Hypothalamus (tissue), 51 donors: ENCODE measurements at places on chromosomes 6 and 20.

DNA sequence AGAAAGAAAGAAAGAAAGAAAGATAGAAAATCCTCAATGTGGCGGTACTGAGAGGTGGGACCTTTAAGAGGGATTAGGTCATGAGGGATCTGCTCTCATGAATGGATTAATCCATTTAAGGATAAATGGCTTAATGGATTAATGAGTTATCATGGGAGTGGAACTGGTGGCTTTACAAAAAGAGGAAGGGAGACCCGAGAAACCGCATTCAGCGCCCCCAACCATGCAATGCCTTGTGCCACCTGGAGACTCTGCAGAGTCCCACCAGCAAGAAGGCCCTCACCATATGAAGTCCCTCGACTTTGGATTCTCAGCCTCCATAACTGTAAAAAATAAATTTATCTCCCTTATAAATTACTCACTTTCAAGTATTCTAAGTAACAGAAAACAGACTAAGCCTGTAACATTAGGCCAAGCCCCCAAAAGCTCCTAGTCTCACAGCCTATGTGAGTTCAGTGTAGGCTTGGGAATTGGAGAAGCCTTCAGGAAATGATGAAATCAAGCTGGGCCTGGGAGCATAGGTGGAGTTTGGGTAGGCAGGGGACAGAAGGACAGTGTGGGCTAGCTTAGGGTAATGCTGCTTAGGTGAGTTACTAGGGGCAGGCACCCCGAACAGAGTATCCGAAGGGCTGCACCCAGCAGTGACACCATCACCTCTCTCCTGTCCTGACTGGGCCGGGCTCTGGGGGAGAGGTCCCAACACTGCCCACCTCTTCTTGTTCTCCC is 36.2 kb upstream of the RNF24 start:
- DNase-seq: no peak

GRCh38 chr20:48897305-48898010 is 24.1 kb upstream of the ARFGEF2 start:
- no peak for DNase-seq

DNA sequence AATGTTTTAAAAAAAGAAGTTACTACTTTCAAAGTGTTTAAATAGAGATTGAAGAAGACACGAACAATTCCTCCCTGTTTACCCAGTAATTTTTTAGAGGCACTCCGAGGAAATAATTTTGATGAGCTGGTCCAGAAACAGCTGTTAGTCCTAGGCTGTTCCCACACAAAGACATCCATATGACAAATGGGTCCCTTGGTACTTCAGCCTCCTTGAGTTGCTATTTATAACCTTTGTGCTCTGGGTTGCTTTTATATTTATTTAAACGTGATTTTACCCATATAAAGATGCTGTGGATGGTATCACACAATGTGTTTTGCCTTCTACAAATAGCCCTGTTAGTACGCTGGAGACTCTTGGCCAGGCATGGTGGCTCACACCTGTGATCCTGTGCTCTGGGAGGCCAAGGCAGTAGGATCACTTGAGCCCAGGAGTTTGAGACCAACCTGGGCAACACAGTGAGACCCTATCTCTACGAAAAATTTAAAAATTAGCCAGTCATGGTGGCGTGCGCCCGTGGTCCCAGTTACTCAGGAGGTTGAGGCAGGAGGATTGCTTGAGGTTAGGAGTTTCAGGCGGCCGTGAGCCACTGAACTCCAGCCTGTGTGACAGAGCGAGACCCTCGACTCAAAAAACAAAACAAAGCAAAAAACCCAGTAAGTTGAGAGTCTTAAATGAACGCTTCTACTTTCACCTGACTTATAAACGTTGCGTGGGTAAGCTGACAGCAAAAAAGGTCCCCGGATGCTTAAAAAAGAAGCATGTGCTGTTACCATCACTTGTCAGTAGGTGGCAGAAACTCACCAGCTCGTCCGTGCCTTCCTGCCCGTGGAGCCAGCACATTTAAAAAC is 56.9 kb upstream of the ARMH2 start:
- no peak for DNase-seq

DNA sequence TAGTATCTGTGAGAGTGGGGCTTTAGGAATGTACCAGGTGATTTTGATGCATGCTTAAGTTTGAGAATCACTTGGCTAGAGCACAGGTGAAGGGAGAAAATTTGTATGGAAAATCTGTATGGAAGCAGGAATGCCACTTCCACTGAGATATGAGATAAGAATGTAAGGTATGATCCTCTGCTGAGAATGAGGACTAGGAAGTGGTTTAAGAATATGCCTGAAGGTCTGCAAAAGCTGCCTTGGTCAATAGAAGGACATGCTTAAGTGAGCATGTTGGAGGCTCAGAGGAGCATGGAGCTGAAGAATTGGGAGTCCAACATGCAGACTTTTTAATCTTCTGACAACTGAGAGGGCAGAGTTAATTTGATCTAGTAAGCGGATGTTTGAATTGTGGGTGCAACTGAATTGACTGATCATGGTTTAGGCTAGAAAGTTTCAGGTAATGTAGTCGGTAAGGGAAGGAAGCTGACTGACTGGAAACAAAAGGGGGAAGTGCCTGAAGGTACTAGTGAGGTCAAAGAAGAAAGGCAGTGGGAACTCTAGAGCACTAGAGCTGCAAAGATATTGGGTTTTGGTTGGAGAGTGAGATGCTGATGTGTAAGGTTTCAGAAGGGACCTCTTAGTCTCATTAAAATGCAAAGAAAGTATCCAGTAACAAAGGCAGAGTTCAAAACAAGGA is 28.6 kb upstream of the NOTCH4 start:
- no peak for DNase-seq

DNA sequence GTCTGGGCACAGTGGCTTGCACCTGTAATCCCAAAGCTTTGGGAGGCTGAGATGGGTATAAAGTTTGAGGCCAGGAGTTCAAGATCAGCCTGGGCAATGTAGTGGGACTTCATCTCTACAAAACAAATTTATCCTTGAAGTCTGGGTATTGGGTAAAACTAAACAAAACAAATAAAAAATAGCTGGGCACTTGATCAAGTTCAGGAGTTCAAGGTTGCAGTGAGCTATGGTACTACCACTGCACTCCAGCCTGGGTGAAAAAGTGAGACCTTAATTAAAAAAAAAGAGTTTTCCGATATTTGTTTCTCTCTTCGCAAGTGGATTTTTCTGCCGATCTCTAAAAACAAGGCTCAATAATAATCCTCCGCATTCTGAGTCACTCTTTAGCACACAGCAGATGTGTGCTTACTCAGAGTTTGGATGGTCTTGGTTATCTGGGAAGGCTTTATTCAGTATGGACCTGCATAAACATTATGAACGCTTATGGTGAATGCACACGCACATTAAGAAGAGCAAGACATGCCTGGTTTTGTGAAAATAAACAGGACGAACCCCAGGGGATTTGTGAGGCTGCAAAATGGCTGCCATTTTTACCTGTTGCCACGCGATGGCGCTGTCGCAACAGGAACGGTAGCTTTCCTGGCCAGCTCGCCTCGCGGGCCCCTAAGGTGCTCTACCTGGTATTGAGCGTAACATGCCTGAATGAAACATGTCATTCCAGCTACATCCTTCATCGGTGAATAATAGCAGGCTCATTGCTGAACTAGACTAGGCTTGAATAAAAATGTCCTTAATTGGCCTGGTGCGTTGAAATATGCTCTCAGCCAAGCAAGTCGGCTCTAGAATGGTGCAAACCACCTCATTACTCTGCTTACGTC is 6.0 kb downstream of the OPN5 start:
- no peak for DNase-seq

- DNase-seq: no peak
Observed at GRCh38 chr6:148417045-148417444, 74.4 kb downstream of the SASH1 start.

- DNase-seq: no peak
Observed at GRCh38 chr6:147054158-147054557, 150.1 kb upstream of the STXBP5 start.

GRCh38 chr6:72938104-72938503 is 287.2 kb downstream of the KHDC1L start:
- no peak for DNase-seq
